Neural crest cell (in vitro differentiated cells): ENCODE measurements at places on chromosomes 4 and X.

GRCh38 chr4:157832596-157832995 is 340.2 kb downstream of the GASK1B start:
- DNase-seq = no peak

GRCh38 chr4:180650273-180650672 is 1592.9 kb upstream of the TENM3 start:
- no peak for DNase-seq

DNA sequence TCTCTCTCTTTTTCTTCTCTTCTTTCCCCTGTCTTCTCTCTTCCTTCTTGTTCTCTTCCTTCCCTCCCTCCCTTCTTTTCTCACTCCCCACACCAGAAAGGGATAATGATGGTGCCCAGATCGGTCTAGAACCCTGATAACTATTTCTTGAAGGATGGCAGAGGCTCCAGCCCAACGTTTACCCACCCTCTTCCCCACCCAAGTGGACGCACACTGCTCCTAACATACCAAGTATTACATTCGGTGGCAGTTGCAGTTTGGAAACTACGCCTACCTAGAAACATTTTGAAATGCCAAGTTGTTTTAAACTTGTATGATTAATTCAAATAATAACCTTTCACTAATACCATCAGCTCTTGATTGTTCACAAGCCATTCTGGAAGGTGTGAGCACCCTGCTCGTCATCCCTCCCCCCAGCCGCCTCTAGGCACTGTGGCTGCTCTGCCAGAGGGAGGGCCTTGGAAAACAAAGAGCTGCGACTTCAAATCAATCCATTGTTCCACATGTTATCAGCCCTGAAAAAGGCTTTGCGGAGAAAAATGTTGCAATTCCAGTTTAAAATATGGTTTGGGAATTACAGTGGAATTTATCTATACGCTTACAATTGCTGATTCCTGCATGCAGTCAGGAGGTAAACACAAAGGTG is 1017.5 kb upstream of the TENM3 start:
- DNase-seq = no peak

- DNase-seq = no peak
Measured at GRCh38 chrX:70049925-70050324, at the start of gene AWAT2. Gene AWAT2, minus strand, starts transcription at chrX:70049938. Its CDS starts 6 bp downstream, at chrX:70049932.

DNA sequence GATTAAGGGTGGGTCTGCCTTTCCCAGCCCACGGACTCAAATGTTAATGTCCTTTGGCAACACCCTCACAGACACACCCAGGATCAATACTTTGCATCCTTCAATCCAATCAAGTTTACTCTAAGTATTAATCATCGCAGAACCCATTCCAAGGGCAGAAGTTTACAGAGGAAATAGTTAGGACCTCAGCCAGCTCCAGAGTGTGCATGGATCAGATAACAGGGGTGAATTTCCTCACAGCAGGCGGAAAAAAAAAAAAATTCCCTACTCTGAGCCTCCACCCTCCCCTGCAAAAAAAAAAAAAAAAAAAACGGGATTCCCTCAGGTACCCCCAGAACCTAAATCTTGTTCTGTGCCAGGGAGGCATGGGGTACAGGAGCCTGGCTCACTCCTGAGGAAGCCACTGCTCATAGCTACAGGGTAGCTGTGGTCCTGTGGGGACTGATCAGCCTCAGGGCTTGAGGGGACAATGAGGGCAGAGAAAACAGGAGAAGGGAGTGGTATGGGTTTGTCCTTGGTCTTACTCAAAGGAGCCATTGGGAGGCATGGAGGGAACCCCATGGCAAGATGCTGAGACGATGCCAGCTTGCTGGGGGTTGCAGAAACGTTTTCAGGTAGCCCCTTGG is 113.0 kb downstream of the DHRSX start:
- DNase-seq = no peak

GRCh38 chr4:52204921-52205320 is 153.8 kb downstream of the SPATA18 start:
- DNase-seq = no peak

DNA sequence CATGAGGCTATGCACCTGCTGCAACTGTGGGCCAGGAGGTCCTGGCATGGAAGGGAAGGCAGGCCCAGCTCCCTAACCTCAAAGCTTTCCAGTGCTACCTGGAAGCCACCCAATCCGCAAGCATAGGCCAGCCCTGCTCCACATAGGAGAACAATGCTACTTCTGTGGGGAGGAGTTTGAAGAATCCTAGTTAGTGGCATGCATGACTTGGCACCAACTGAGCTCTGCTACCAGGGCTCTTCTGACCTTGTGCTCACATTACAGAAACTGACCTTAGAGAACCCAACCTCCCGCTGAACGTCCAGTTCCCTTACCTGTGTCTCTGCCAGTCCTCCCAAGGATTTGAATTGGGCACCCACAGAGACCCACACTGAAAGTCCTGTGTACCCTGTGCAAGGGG is 58.8 kb downstream of the USP46 start:
- no peak for DNase-seq

GRCh38 chrX:111100191-111100590 is 4.2 kb downstream of the PAK3 start:
- DNase-seq = peak; percentile 48

GRCh38 chr4:123545667-123546572 is 149.3 kb downstream of the SPRY1 start:
- no peak for DNase-seq

DNA sequence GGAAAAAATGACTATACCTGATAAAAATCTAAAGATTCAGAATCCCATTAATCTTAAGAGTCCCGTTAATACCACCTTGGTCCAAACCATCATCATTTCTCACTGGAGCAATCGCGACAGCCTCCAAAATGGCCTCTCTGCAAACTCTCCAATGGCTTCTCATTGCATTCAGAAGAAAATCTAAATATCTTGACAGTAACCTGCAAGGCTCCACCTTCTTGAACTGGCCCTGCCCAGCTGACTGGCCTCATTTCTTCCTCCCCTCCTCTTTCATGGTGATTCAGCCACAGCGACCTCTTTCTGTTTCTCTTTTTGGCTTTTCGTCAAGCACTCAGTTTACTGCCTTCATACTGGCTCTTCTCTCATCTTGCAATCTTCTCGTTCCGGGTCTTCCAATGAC is 56.2 kb upstream of the GPRIN3 start:
- DNase-seq = no peak

GRCh38 chrX:138018145-138018799 is 452.3 kb downstream of the ZIC3 start:
- no peak for DNase-seq

GRCh38 chrX:123854329-123854728 is 5.5 kb upstream of the XIAP start:
- no peak for DNase-seq

GRCh38 chr4:156294577-156294976 is 340.9 kb upstream of the CTSO start:
- DNase-seq = no peak

DNA sequence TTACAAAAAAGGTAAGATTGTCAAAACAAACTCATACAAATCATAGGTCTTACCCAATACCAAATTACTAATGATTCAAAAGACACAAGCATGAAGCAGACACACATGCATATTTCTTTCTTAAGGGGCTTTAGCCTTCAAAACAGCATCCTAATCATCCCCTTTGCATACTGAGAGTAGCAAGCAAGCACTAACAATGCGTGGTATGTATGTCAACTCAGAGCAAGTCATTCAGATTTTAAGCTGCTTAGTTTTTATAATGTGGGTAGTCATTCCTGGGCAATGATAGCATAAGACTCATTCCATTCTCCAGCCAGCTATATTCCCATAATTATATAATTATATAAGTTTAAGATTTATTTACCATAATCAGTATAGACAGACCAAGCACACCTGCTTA is 219.6 kb downstream of the DKK2 start:
- no peak for DNase-seq
